A549 treated with ZK216348 at 1 μM for 4 hours (cell line): ENCODE measurements at places on chromosomes 2 and 18. TPM values are rescaled to one million over a fixed set of nuclear protein-coding genes. Genes with fewer than 3 reads are reported as not detected.

Gene HMSD
- 0.28 to 4.2 TPM (median 0.61 TPM) in 4 of 5 replicates, not detected in the other for total RNA-seq

Gene LIMS4
- 0.33 to 1.4 TPM (median 0.62 TPM) in 5 replicates for total RNA-seq

Gene PFN4
- 1.0 to 1.3 TPM (median 1.1 TPM) in 5 replicates for total RNA-seq

Gene KCNIP3
- 1.1 to 2.5 TPM (median 2.1 TPM) in 5 replicates for total RNA-seq

Gene ASB1
- total RNA-seq, result 34.0 to 61.7 TPM (median 55.2 TPM) in 5 replicates

Gene PID1
- 3.6 to 4.3 TPM (median 4.1 TPM) in 5 replicates for total RNA-seq

Gene IL36RN
- total RNA-seq, result 0.06 to 0.13 TPM in 2 of 5 replicates, not detected in the others

Gene ALLC
- total RNA-seq, result not detected in 5 replicates

Gene GALNT5
- 2.0 to 2.6 TPM (median 2.4 TPM) in 5 replicates for total RNA-seq

Gene GPR75
- total RNA-seq, result 1.5 to 2.3 TPM (median 1.9 TPM) in 5 replicates

Gene MLPH
- total RNA-seq, result 207 to 326 TPM (median 306 TPM) in 5 replicates

Gene CIB4
- total RNA-seq, result 0.44 to 0.93 TPM (median 0.52 TPM) in 3 of 5 replicates, not detected in the others

Gene RNF152
- 0.09 to 0.15 TPM in 2 of 5 replicates, not detected in the others for total RNA-seq

Gene ABCB11
- 0.02 TPM in 1 of 5 replicates, not detected in the others for total RNA-seq

Gene IL37
- total RNA-seq, result not detected in 5 replicates

Gene B3GNT7
- total RNA-seq, result 1.5 to 2.8 TPM (median 2.4 TPM) in 5 replicates

Gene GYPC
- not detected in 5 replicates for total RNA-seq

Gene CAVIN2
- total RNA-seq, result 21.7 to 41.3 TPM (median 35.6 TPM) in 5 replicates

Gene SERPINB5
- total RNA-seq, result 0.06 to 0.11 TPM in 2 of 5 replicates, not detected in the others

Gene RSAD2
- 0.17 to 0.49 TPM (median 0.21 TPM) in 5 replicates for total RNA-seq

Gene TIMM21
- 56.2 to 59.5 TPM (median 57.6 TPM) in 5 replicates for total RNA-seq

Gene NPHP1
- 5.4 to 11.7 TPM (median 8.1 TPM) in 5 replicates for total RNA-seq

Gene PROKR1
- not detected in 5 replicates for total RNA-seq

Gene PLCD4
- total RNA-seq, result 0.24 to 0.90 TPM (median 0.46 TPM) in 5 replicates

Gene GKN2
- 2.7 to 6.0 TPM (median 3.7 TPM) in 5 replicates for total RNA-seq
